ENCODE measurements at places on chromosomes 2 and 18. TPM values are rescaled to one million over a fixed set of nuclear protein-coding genes. Genes with fewer than 3 reads are reported as not detected.
A peak's percentile ranks its signal among the peaks of the same experiment; 100 is the strongest.

- DNase-seq, result no peak
Observed at GRCh38 chr18:24197412-24197811, 58.5 kb downstream of the CABYR start.

- DNase-seq, result peak; percentile 94
Observed at GRCh38 chr2:64859312-64860212, 129.6 kb upstream of the SLC1A4 start.

The SPEG gene
- 8.9 TPM for total RNA-seq

- DNase-seq, result no peak
Observed at GRCh38 chr18:45197526-45197970, 417.7 kb upstream of the SLC14A2 start.

DNA sequence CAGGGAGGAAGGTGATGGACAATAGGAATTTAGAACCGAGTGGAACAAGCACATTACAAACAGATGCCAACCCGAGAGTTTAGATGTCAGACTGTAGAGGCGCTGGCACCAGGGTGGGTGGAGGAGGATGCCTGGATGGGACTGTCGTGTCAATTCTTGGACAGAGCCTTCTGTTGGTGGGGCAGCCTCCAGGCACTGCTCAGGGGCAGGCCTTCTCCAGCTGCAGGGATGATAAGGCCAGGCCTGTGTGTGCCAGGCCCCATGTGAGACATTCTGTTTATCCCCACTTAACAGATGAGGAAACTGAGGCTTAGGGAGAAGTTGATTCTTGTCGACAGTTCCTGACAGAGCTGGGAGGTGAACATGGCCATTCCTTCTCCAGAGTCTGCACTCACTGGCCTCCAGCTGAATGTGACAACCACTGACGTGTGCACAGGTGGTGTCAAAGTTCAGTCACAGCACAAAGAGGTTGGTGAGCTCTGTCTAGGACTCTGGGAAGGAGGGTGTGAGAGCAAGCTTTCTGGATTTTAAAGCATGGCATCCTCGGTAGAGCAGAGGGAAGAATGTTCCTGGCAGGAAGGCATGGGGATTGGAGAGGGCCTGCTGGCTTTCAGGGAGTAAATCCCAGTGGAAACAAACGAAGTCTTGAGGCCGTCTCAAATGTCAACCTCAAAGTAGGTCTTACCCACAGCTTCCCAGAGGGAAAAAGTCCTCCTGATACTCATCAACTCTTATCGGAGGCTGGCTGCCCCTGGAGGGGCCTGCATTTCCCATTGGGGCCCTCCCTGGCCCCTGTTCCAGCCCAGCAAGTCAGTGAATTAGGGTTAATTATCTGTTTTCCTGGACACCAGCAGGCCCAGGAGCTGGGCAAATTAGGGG is 52.4 kb downstream of the GLI2 start:
- DNase-seq, result no peak

- DNase-seq, result no peak
Observed at GRCh38 chr2:231674587-231675338, 33.6 kb upstream of the PTMA start.

DNA sequence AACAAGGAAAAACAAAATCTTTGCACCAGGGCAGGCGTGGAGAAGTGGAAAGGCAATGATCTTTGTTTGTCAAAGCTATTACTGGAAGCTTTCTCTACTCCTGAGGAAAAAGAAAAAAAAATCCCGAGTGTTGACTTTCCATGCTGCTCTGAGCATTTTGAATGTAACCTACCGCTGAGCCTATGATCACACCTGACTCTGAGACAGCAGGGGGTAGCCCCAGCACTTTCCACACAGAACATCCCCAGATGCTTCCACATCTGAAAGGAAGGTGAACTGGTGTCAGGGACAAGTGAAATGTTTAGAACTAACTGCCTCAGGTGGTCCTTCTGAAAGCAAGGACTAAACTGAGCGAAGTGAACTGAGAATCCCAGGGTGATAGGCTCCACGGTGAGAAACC is 1315.1 kb upstream of the DDX18 start:
- no peak for DNase-seq

- no peak for DNase-seq
Observed at GRCh38 chr2:112253261-112253815, 1.5 kb downstream of the ZC3H8 start.

DNA sequence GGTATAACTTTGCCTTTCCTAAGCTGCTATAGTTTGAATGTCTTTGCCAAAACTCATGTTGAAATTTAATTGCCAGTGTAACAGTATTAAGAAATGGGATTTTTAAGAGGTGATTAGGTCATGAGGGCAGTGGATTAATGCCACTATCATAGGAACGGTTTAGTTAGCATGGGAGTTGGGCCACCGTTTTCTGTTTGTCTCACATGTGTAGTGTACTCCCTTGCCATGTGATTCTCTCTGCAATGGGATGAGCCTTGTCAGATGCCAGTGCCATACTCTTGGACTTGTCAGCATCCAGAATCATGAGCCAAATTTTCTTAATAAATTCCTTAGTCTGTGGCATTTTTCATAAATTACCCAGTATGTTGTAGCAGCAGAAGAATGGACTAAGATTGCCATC is 388.9 kb upstream of the RGPD4 start:
- DNase-seq, result no peak

GRCh38 chr2:32715981-32716380 is 88.1 kb downstream of the TTC27 start:
- DNase-seq, result no peak

The TMEM182 gene
- 3.0 TPM for total RNA-seq

DNA sequence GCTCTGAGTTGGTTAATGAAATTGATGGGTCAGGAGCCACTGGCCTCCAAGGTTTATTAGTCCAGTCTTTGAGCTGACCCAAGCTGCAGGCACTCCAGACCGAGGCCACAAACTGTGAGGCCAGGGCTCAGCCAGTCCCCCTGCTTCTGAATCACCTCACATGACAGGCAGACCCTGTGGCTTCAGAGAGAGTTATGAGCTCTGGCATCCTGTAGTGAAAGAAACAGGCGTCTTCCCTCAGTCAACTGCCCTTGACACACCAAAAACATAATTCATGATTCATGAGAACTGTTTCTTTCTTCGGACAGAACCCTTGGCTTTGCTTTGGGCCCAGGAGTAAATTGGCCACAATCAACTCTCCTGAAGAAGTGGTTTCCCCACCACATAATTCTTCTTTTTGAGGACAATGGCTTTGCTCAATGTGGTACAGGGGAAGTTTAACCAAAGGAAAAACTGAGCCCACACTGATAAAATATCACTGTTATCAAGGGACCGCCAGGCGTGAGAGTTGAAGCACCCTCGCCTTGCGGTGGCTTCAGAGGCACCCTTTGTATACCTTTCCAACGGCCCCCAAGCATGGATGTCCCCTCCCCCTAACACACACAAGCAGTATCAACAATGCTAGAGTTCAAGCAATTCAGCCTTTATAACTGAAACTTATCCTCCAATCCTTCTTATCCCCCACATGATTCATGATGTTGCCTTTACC is 226.9 kb downstream of the CYRIA start:
- no peak for DNase-seq

GRCh38 chr2:59790186-59791003 is 763.1 kb downstream of the BCL11A start:
- DNase-seq, result no peak

- no peak for DNase-seq
Observed at GRCh38 chr2:198873503-198874471, 584.0 kb downstream of the SATB2 start.

The SCG2 gene
- 0.49 TPM for total RNA-seq

- DNase-seq, result no peak
Observed at GRCh38 chr2:232328516-232329460, 49.8 kb upstream of the ALPP start.

The ADAM23 gene
- total RNA-seq, result 0.15 TPM

- no peak for DNase-seq
Observed at GRCh38 chr18:407626-408224, 92.8 kb downstream of the COLEC12 start.

GRCh38 chr2:126970583-126970982 is 71.9 kb downstream of the TEX51 start:
- no peak for DNase-seq

DNA sequence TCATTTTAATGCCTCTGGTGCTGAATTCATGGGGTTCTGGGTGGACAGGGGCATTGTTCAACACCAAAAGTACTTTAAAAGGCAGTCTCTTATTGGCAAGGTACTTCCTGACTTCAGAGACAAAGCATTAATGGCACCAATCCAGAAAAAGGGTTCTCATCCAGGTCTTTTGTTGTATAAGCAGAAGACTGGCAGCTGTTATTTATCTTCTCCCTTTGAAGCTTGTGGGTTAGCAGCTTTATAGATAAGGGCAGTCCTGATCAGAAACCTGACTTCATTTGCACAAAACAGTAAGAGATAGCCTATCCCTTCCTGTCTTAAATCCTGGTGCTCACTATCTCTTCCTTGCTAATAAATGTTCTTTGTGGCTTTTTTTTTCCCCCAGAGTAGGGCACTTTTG is 68.8 kb downstream of the VPS54 start:
- DNase-seq, result no peak

The SNED1 gene
- 61.1 TPM for total RNA-seq

DNA sequence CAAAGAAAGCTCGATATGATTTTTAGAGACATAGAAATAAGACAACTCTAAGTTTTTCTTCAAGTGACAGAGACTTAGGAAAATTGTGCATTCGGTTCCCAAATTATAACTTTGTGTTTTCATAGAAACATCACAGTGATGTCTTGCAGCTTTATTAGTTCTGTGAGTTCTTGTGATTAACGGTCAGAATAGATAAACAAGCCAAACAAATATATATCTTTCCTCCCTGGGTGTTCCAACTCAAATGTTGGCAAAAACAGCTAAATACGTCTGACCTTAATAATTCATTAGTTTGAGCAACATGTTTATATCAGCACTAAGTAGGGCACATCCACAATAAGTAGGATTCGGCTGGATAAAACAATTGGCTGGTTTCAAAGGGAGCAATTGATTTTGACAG is 47.6 kb downstream of the DTNA start:
- DNase-seq, result no peak

The ALPG gene
- 0.91 TPM for total RNA-seq

DNA sequence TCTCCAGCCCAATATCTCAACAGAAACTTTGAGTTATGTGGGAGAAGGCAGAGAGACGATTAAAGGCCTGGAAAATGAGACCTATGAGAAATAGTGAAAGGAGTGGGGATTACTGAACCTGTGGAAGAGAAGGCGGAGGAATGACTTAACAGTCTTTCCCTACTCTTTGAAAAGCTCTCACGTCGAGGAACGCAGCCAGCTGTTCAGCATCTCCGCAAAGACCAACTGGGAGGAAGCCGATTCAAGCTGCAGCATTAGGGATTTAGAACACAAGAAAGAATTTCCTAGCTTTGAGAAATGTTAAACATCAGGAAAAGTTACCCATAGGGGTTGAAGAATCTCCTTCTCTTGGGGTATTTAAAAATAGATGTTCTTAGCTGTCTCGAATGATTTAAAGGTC is 233.2 kb upstream of the PARD3B start:
- DNase-seq, result no peak

DNA sequence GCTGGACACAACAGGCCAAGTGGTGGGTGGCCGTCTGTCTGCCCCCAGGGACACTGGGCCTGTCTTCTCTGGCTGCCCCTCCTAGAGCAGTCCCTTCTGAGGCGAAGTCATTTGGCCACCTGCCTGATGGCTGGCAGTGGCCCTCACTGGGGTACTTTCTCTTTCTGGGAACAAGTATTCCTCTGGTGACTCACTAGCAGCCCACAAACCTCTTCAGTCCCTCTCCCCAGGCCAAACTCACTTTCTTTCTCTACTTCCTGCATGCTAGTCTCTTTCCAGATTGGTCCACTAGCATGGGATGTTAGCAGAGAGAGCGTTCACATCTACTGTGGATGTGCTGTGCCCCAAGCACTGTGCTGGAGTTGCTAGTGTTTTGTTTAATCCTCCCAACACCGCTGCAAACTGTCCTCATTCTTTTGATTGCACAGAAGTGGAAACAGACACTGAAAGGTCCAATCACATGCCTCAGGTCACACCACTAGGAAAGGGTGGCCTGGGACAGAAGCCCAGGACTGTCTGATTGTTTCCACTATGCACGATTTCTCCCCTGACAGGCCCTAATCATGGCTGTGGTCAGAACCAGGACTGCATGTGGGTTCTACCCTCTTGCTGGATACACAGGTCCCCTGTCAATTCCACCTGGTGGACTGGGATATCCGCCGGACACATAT is 5.2 kb downstream of the DYSF start:
- no peak for DNase-seq

DNA sequence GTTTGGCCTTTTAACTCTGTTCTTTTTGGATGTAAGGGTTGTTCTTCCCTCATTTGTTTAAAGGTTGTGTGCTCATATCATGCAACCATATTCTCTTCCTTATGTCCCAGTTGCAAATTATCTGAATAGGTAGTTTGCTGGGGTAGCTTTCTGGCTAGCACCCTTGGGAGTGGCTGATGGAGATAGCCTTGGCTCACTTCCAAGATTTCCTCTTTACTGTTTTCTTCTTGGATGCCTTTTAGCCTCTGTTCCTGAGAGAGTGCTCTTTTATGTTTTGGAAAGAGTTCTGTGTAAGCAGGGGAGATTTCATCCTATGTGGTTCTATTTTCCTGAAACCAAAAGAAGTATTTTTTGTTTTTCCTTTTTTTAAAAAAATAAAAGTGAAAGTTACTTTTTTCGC is 25.4 kb downstream of the USP14 start:
- DNase-seq, result no peak

DNA sequence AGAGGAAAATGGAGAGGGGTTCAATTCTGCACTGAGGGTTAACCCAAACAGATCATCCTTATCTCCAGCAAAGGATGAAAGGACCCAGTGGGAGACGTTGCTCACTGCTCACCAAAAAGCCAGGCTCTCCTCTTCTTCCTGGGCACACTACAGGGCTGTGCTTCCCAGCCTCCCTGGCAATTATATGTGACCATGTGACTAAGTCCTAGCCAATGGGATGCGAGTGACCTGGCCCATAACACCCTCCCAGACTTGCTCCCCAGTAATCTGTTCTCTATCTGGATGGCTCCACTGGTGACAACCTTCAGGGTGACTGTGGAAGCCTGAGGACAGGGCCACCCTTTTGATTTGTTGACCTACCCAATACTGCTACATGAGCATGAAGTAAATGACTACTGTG is 10.9 kb upstream of the PRKCE start:
- no peak for DNase-seq

The MCEE gene
- 37.7 TPM for total RNA-seq

GRCh38 chr18:41818381-41819355 is 136.4 kb upstream of the PIK3C3 start:
- DNase-seq, result no peak

- no peak for DNase-seq
Observed at GRCh38 chr2:138640921-138641676, 139.1 kb downstream of the NXPH2 start.

DNA sequence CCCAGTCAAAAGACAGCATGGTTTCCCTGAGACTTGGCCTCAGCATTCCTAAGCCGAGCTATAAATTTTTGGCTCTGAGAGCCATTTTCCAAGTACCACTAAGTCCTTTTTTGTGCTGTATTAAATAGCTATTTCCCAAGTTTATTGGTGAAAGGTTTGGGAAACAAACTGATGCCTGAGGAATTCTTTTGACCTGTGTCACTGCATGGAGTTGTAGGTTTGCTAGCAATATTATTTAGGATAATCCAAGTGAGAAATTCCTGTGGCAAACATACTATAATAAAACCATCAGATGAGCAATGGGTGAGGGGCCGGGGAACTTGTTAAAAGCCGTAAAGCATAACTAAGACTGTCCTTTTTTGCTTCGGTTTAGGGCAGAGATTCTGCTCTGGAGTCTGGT is 28.4 kb downstream of the ARHGAP28 start:
- no peak for DNase-seq

The ASPRV1 gene
- 1.5 TPM for total RNA-seq
